ENCODE measurements at places on chromosomes 4 and X. TPM values are rescaled to one million over a fixed set of nuclear protein-coding genes. Genes with fewer than 3 reads are reported as not detected.

C4orf50 gene
- 0.12 TPM for total RNA-seq

MAGEA2B gene
- not detected for total RNA-seq

NLGN3 gene
- total RNA-seq, result 1.3 TPM

RBM47 gene
- total RNA-seq, result 3.0 TPM

LRAT gene
- not detected for total RNA-seq

ARMCX1 gene
- 0.30 TPM for total RNA-seq

HTN1 gene
- not detected for total RNA-seq

GRPR gene
- total RNA-seq, result 0.14 TPM

RS1 gene
- total RNA-seq, result not detected

DDIT4L gene
- not detected for total RNA-seq

CT45A5 gene
- not detected for total RNA-seq

CXCL8 gene
- total RNA-seq, result 0.20 TPM

BMPR1B gene
- not detected for total RNA-seq

PLAC8 gene
- 523 TPM for total RNA-seq
